ENCODE measurements at places on chromosomes 3 and 15. TPM values are rescaled to one million over a fixed set of nuclear protein-coding genes. Genes with fewer than 3 reads are reported as not detected.

RETNLB gene
- not detected for total RNA-seq

GRCh38 chr15:64690578-64691296 is 84.7 kb downstream of the RBPMS2 start:
- no peak for DNase-seq

DNA sequence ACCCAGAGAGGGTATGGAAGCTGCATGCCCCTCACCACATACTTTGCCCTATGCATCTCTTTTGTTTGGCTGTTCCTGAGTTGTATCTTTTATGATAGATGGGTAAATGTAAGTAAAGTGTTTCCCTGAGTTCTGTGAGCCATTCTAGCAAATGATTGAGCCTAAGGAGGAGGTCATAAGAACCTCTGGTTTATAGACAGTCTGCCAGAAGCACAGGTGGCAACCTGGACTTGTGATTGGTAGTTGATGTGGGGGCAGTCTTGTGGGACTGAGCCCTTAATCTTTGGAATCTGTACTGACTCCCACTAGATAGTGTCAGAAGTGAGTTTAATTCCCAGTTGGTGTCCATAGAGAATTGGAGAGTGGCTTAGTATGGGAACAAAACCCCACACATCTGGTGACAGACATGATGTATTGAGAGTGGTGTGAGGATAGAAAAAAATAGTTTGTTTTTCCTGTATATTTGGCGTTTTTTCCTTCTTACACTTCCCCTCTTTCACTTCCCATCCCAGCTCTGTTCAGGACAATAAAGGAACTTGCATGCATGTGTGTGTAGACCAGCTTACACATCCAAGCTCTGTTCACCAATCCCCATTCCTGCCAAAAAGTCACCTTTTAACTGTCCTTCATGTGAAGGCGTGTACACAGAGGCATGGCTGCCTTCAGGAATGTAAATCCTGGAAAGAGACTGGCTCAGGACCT is 38.1 kb upstream of the SPPL2A start:
- no peak for DNase-seq

IQCH gene
- 1.4 TPM for total RNA-seq

- no peak for DNase-seq
Measured at GRCh38 chr15:86570738-86571137, 491.1 kb downstream of the AGBL1 start.

DNA sequence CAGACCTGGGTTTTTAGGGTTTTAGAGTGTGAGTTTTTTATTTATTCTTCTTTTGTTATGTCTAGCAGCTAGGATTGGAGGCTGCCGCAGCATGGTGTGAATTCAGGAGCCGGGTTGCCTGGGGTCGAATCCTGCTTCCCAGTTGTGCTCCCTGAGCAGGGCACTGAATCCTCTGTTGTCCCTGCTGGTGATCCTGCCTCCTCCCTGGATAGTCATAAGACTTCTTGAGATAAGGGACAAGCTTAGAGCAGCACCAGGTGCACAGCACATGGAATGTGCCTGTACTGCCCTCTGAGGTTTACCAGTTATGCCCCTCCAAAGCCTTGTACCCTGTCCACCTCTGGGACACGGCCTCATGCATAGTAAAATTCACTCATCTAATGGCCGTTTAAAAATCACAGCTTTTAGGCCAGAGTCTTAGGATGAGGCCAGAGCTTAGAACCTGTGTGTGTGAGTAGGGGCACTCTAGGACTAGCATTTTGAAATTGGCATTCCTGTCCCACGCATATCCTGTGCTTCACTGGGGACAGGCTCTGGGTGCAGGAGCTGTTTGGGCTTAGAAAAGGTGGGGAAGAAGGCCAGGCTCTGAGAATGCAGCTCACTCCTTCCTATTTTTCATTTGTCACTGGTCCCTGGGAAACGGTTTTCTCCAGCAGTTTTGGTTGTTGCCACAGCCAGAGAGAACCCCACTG is 47.7 kb downstream of the CHCHD6 start:
- no peak for DNase-seq

SLC6A11 gene
- 0.14 TPM for total RNA-seq

DNA sequence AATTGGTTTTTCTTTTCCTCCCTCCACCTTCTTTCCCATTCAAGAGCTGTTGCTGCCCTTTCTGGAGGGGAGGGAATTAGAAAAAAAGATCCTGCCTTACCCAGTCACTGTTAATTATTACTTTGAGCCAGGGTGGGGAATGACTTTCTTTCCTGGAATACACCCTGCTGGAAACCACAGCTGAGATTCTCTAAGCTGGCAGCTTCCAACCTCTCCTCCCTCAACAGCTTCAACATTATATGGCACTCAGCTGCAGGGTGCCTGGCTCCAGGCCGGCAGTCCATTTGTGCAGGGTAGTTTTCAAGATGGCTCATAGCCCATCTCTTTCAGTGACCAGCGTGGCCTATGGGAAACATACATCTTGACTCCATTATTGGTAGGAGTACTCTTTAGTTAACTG is 105.8 kb downstream of the UBE3A start:
- DNase-seq, result no peak

- DNase-seq, result no peak
Measured at GRCh38 chr3:190064112-190064511, 56.6 kb downstream of the P3H2 start.

DNA sequence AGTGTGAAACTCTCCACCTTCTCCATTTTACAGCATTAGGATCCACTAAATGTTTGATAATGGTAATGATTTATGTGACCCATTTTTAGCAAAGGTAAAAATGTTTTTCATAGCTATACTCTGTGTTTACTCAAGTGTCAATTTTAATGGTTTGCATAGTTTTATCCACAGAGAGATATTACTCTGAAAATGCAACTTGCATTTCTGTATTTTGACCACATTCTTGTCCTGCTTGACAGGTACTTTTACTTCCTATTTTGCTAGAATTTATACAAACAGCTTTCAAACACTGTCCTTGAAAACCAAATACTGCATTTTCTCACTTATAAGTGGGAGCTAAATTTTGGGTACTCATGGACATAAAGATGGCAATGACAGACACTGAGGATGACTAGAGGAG is 62.9 kb downstream of the SERPINI1 start:
- DNase-seq, result no peak

- DNase-seq, result no peak
Measured at GRCh38 chr15:49088996-49089395, 42.8 kb upstream of the SECISBP2L start.

DNA sequence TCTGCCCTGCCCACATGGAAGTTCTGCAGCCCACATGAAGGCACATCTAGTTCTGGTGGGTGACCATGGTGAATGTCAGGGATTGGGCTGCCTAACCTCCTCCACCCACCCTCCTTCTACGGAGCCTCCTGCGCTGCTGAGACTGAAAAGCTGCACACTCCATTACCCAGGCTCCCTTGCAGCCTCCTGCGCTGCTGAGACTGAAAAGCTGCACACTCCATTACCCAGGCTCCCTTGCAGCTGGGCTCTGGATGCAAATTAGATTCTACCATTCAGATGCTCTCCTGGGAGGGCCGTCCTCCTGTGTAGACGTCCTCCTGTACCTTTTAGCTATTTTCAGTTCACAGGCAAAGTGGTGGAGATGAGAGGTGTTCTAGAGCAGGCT is 32.1 kb downstream of the POMGNT2 start:
- no peak for DNase-seq

- no peak for DNase-seq
Measured at GRCh38 chr3:112003321-112004080, 4.8 kb downstream of the TAGLN3 start.

PIERCE2 gene
- 0.81 TPM for total RNA-seq

CCDC80 gene
- total RNA-seq, result 35.3 TPM

GRCh38 chr15:55774113-55774970 is 31.4 kb upstream of the PRTG start:
- DNase-seq, result no peak

PCOLCE2 gene
- 19.4 TPM for total RNA-seq

DNA sequence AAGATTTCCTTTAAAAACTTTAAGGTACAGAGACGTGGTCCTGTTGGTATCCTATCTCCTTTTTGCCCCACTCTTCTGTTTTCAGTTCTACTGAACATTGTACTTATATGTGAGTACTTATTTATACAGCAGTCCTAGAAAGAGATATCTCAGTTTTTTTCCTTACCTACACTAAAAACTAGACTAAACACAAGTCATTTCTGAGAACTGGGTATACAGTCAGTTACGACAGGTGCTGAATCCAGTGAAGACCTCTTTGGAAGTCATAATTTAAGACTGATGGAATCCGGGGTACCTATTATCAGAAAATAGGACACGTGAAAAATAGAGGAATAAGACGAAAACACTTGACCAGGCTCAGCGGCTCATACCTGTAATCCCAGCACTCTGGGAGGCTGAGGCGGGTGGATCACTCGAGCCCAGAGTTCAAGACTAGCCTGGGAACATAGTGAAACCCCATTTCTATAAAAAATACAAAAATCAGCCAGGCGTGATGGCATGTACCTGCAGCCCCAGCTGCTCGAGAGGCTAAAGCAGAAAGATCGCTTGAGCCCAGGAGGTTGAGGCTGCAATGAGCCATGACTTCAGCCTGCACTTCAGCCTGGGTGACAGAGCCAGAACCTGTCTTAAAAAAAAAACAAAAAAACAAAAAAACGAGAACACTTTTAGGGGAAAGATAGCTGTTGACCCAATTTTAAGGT is 76.3 kb downstream of the KLHL25 start:
- no peak for DNase-seq

DNA sequence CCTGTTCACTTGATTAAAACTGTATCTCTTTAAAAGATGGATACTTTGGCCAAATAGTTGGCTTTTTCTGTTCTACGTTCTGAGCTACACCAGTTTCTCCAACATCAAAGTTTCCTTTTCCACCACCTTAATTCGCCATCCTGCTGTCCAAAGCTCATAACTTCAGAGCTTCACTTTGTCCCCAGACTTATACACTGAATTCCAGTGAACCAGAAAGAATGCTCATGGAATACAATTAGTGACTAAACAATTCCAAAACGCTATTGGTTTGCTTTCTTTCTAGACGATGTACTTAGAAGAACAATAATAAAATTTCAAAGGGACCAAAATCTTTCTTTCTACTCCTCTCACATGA is 23.2 kb downstream of the GPR15 start:
- no peak for DNase-seq

GRCh38 chr3:124694486-124694885 is 35.8 kb upstream of the UMPS start:
- no peak for DNase-seq

DNA sequence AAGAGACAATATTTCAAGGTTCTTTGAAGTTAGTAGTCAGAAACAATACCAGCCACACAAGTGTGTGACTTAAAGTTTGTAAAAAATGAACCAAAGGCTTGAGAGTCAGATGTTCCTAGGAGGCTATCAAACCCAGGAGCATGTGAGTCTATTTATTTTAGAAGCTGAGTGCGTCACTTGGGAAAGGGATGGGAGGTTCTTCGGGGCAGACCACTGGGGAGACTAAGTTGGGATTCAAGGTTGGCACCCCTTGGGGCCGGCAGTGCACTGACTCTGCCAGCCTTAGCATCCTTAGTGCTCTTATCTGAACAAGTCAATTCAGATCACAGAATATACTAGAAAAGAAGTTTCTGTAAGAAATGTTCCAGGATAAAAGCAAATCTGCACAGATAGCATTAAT is 50.1 kb upstream of the POLR2M start:
- DNase-seq, result no peak

DNA sequence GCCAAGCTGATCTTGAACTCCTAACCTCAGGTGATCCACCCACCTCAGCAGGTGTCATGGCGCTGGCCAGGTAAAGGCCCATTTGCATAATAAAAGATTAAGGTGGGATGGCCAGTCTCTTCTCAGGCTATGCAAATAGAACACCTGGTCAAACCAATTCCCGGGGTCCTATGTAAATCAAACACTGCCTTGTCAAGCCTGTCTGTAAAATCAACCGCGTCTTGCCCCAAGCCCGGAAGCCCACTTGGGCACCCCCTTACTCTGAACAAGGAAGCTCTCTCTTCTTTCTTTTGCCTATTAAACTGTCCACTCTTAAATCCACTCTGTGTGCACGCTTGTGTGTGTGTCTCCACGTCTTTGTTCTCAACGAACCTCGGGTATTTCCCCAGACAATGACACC is 13.0 kb upstream of the POC1A start:
- peak; percentile 17 for DNase-seq

WDR93 gene
- not detected for total RNA-seq

DNA sequence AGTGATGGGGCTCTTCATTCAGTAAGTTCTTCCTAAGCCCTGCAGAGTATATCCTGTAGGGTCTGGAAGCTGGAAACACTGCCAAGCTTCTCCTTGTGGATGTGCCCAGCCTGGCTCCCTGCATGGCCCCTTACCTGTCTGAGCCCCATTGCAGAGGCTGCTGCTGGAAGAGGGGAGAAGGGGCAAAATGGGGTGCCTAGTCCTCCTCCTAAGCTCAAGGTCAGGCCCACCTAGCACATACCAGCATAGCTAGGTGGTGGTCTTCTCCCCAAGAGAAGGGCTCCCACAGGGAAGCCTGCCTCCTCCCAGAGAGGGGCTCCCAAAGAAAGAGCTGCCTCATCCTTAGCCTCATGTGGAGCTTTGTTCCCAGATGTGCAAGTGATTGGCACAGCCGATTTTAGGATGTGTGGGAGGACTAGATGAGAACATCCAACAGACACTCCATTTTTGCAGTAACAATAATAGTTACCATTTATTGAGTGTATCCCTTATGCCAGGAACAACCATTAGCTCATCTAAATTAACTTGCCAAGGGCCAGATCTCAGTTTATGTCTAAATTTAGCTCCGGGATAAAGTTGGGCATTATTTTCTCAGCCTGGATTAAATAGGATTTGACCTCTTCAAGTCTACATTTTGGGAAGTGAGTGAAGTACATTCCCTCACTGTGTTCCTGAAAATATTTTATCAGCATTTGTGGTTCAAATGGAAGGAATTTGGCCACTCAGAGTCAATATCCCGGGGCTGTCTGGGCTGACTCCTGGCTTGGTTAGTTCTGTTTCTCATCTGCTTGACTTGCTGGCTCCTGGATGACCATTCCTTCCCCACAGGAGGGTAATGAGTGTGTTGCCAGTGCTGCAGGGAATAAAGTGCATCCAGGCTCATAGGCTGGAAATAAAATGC is 291.1 kb upstream of the ROPN1 start:
- peak; percentile 74 for DNase-seq

Measured in sigmoid colon (tissue), 7 donors.